Thoracic aorta endothelial cell (primary cell): ENCODE measurements at places on chromosomes 7 and 10. TPM values are rescaled to one million over a fixed set of nuclear protein-coding genes. Genes with fewer than 3 reads are reported as not detected.

The TLX1 gene
- total RNA-seq, result 0.40 TPM in 1 of 2 replicates, not detected in the other

The COL26A1 gene
- total RNA-seq, result not detected in 2 replicates

The GSDME gene
- total RNA-seq, result 20.2 and 24.9 TPM in 2 replicates

The UCN3 gene
- not detected in 2 replicates for total RNA-seq

The ITIH5 gene
- total RNA-seq, result not detected in 2 replicates

The GPR146 gene
- total RNA-seq, result 5.9 and 9.1 TPM in 2 replicates

The CLCN1 gene
- not detected in 2 replicates for total RNA-seq

The PNLIP gene
- total RNA-seq, result not detected in 2 replicates

The ZPBP gene
- total RNA-seq, result not detected in 2 replicates

The GDF2 gene
- not detected in 2 replicates for total RNA-seq

The PTF1A gene
- not detected in 2 replicates for total RNA-seq
